ENCODE measurements at places on chromosomes 2 and 18.

DNA sequence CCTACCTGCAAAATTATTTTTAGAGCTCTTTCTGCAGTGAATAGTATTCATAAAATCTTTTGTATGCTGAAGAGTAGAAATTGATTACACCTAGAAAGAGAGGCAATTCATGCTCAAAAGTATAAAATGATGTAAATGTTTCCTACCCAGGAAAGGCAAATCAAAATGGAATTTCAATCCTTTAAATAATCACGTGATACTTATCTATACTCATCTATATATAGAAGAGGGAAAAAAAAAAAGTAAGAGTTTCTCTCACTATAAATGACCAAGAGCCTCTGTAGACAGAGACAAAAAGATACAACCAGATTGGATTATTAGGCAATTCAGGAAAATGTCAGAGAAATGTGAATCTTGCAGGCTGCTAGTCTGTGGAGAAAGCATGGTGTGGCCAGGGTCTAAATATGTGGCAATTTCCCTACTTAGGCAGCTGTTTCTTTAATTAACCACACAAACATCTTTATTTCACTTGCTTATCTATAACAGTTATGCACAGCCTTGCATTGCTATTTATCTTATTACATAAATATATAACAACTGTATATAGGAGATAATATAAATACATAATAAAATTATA is 39.5 kb downstream of the METTL8 start:
- no peak for DNase-seq

- no peak for DNase-seq
Measured at GRCh38 chr2:42754021-42754775, 9.7 kb downstream of the OXER1 start.

GRCh38 chr2:134726645-134727044 is 7.8 kb upstream of the TMEM163 start:
- no peak for DNase-seq

GRCh38 chr2:102594445-102595016 is 24.8 kb upstream of the SLC9A2 start:
- no peak for DNase-seq

GRCh38 chr2:98037206-98037605 is 41.5 kb upstream of the TMEM131 start:
- DNase-seq, result no peak

DNA sequence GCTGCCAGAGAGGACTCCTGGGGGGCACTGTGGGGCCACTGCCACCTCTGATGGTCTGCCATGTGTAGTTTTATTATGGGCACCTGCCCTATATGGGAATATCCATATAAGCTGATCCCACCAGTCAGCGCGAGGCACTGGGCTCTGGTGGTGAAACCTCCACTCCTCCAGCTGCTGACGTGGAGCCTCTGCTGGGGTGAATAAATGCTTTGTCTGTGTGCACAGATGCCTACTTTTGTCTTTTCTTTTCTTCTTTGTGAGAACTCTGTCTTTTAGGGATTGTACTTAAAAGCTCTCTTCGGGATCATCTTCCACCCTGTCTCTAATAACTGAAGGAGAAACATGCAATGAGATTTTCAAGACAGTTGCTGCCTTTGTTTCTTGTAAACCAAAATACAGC is 68.9 kb upstream of the NCK2 start:
- no peak for DNase-seq

DNA sequence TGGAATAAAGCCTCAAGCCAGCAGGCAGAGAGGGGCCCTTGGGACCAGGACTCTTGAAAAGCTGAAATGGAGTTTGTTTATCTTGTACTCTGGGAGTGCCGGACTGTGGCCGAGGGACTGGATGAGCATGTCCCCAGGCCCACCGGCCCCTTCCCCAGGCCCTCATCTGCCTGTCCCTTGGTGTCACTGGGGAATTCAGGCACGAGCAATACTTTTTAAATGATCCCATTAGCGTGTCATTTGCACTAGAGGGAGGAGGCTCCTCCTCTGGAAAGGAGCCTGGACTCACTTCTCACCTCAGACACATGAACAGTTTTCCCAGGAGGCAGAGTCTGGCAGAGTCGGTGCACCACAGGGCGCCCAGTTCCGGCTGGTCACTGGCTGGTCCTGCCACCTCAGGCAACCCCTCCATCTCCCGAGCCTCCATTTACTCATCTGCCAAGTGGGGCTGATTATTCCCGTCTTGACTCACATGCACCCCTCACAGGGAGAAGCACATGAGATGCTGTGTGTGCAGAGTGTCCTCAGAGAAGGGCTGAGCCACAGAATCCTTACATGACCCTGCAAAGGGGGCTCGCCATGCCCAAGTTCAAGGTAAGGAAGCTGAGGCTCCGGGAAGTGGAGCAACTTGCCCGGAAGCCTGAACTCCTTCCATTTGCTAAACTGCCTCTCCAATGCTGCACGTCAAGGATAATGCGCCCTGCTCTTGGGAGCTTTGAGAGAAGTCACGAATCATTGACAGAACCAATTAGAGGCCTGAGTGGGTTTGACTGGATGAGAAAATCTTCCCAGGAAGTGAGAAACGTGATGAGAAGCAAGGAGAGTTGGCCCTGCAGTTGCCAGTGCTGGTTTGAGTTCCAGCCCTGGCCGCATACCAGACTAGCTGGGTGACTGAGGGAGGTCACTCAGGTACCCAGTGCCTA is 26.7 kb downstream of the CIB4 start:
- DNase-seq, result no peak

GRCh38 chr2:130743278-130743677 is 12.1 kb upstream of the AMER3 start:
- no peak for DNase-seq

DNA sequence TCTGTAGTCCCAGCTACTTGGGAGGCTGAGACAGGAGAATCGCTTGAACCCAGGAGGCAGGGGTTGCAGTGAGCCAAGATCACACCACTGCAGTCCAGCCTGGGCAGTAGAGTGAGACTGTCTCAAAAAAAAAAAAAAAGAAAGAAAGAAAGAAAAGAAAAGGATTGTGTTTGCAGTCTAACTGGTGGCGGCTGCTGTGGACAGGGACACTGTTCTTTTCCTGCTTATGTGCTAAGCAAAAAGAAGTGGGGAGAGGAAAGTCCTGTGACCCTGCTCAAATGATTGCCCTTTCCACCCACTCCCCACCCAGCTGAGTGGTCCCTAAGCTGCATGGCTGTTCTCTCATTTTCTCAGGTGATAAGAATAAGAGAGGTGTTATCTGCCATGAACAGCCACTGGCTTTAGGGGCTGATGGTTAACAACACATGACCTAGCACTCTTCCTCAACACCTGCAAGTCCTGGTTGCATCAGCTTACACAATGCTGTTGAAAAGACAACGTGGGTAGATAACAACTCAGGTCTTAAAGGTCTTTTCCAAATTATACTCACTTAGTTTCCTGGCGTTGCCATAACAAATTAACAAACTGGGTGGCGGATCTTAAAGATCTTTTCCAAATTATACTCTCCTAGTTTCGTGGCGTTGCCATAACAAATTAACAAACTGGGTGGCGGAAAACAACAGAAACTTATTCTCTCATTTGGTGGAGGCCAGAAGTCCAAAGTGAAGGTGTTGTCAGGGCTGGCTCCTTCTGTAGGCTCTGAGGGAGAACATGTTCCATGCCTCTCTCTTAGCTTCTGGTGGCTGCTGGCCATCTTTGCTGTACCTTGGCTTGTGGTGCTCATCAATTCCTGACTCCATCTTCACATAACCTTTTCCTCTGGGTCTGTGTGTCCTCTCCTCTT is 90.3 kb upstream of the RTN4 start:
- DNase-seq, result no peak

DNA sequence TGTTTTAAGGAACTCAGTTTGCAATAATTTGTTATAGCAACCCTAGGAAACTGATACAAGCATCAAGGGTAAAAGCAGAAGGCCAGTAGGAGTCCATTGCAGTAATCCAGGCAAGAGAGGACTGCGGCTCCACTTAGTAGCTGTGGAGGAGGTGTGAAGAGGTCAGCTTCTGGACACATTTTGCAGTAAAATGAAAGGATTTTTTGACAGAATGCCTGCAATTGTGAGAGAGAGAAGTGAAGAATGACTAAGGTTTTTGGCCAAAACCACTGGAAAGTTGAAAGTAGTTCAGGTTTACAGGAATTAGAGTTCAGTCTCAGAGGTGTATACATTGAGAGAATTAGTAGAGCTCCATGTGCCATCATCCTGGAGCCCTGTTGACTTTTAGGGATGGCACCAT is 129.5 kb downstream of the RHBDD1 start:
- DNase-seq, result no peak

GRCh38 chr2:9467687-9468086 is 6.7 kb upstream of the IAH1 start:
- no peak for DNase-seq

DNA sequence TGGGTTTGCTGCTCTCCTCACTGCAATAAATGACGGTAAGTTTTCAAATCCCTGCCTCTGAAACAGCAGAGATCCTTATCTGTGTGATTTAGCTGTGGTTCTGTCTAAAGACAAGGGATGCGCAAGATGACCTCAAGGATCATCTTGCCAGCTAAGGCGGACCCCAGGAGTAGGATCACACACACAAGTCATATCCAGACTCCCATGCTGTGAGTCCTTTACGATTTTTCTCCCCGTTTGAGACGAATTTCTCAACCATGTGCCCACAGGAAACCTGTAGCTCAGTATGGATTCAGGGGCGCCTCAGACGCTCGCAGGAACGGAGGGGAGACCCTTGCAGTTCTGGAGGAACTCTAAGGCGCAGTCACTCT is 11.1 kb upstream of the DCTN1 start:
- no peak for DNase-seq

DNA sequence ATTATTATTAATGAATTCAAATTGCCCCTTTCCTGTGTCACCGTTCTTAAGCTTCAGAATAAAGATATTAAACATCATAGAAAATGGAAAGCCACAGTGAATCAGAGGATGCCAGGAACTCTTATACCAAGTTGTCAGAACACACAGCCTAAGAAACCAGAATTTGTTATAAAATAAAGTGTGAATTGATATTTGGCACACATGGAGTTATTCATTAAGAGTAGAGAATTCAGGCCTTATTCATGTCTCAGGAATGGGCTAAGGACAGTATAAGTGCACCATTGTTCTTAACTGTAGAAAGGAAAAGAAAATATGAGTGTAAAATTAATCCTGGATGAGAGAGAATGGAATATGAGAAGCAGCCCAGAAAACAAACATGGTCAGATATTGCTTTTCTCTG is 86.7 kb upstream of the ATP8B1 start:
- no peak for DNase-seq

- DNase-seq, result no peak
Measured at GRCh38 chr2:224009605-224010315, 29.3 kb downstream of the SERPINE2 start.

GRCh38 chr18:30705943-30706342 is 336.6 kb downstream of the DSC3 start:
- DNase-seq, result no peak

DNA sequence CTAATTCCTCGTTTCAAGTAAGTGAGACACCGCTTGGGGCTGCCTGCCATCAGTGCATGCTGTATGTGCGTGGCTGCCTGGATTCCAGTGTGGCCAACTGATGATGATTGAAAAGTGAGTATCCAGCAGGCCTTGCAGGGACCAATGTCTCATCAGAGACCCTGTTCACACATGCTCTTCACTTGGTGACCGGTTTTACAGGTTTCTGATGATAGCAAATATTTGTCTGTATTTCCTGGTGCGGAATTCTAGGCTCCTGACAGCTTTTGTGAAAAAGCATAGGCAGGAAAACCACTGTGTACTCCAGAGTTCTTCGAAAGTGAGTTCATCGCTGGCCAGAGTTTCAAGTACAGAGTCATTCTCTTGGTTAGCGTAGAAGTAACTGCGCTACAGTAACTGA is 13.8 kb upstream of the YWHAQ start:
- DNase-seq, result no peak

- no peak for DNase-seq
Measured at GRCh38 chr2:230907361-230908091, 17.5 kb downstream of the GPR55 start.

DNA sequence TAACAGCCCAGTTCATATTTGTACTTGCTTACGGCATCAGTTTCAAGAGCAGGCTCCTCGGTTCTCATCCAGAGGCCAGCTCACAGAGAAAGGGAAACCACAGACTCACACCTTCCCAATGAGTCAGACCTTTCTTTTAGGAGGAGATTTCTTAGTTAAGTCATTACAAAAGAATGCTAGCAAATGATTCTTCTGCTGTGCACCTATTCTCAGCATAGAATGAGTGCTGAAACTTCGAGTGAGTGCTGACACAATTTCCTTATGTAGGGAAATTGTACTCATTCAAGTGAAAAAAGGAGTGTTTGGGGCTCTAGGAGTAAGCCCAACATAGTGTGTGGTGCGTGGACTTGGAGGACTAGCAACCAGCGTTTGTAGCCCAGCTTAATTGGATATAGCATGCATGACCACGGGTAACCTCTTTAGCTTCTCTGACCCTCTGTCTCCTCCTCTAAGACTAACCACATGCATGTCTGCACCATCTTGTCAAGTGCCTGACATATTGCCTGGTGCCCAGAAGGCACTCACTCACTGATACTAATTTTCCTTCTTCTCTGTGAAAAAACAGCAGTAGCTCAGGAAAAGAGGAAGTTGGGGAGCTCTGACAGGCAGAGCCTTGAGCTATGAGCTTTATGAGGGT is 87.0 kb downstream of the ALPK2 start:
- no peak for DNase-seq

DNA sequence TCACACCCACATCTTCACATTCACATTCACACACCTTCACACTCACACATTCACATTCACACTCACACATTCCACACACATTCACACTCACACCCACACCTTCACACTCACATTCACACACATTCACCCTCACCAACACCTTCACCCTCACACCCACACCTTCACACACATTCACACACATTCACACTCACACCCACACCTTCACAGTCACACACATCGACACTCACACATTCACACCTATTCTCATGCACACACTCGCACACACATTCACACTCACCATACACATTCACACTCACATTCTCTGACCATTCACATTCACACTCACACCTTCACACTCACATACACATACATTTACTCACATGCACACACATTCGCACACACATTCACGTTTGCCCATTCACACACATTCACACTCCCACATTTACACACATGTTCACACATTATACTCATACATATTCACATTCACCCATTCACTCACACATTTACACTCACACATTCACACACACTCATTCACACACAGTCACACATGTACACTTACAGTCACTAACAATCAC is 62.7 kb downstream of the BIN1 start:
- DNase-seq, result no peak

DNA sequence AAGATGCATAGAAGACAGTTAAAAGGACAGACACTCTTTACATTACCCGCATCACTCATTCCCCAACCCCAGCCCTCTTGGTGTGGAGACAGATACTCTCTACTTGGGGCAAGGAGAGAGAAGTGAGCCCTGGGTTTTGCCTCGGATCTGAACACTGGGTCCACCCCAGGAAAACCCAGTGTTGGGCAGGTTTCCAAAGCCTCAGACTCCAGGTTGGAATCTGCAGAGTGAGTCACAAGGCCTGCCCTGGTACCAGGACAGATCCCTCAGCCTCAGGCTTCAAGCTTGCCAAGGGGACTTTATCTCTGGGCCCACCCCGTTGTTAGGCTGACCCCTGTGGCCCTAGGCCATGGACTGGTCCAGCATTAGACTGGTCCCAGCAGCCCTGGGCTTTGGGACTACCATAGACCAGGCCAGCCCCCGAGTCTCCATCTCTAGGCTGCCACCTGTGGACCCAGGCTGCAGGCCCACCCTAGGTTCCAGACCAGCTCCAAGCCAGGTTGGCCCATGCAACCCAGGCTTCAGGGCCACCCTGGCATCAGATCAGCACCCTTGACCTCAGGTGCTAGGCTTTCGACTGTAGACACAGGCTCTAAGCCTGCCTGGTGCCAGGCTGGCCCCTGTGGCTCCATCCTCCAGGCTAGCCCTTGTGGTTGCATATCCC is 112.8 kb downstream of the GULP1 start:
- no peak for DNase-seq

GRCh38 chr2:49044350-49045079 is 109.8 kb downstream of the FSHR start:
- no peak for DNase-seq

Measured in GM12891 (cell line).